Activated CD8-positive, alpha-beta T cell treated with anti-CD3 and anti-CD28 coated beads for 36 hours (primary cell): ENCODE measurements at places on chromosomes 16 and 17.

- peak; percentile 42 for DNase-seq
- no peaks in the 10 kb centered on the region for H3K36me3 ChIP-seq
- peaks cover 18% of the 10 kb centered on the region for H3K4me1 ChIP-seq
- H3K27ac ChIP-seq = no peak overlapping the region
- H3K4me3 ChIP-seq = no peak overlapping the region
- peaks cover 3% of the 10 kb centered on the region for H3K27me3 ChIP-seq
Measured at GRCh38 chr16:56898847-56899246, 33.1 kb upstream of the HERPUD1 start.

DNA sequence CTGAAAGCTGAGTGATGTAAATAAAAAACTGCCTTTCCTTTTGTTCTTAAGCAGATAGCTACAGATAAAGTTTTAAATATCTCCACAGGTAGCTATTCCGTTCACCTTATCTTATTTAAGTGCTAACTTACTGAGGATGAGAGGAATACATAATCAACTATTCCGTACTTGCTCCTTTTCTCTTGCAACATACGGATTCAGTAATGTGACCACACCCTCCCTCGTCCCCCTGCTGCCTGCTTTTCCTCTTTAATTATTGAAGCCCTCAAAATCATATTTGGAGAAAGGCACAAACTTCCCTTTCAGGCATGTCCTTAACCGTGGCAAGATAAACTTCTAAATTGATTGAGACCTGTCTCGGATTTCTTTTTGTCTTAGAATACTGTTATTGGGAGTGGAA lies 101.4 kb downstream of the MAP2K4 start:
- H3K27ac ChIP-seq = no peak overlapping the region
- no peaks in the 10 kb centered on the region for H3K27me3 ChIP-seq
- peaks cover 56% of the 10 kb centered on the region for H3K36me3 ChIP-seq
- no peaks in the 10 kb centered on the region for H3K4me1 ChIP-seq
- H3K4me3 ChIP-seq = no peak overlapping the region
- no peak for DNase-seq

GRCh38 chr17:1767358-1767757 lies 5.5 kb downstream of the SERPINF1 start:
- peaks cover 3% of the 10 kb centered on the region for H3K36me3 ChIP-seq
- H3K4me3 ChIP-seq = no peak overlapping the region
- peaks cover 47% of the 10 kb centered on the region for H3K4me1 ChIP-seq
- DNase-seq = no peak

DNA sequence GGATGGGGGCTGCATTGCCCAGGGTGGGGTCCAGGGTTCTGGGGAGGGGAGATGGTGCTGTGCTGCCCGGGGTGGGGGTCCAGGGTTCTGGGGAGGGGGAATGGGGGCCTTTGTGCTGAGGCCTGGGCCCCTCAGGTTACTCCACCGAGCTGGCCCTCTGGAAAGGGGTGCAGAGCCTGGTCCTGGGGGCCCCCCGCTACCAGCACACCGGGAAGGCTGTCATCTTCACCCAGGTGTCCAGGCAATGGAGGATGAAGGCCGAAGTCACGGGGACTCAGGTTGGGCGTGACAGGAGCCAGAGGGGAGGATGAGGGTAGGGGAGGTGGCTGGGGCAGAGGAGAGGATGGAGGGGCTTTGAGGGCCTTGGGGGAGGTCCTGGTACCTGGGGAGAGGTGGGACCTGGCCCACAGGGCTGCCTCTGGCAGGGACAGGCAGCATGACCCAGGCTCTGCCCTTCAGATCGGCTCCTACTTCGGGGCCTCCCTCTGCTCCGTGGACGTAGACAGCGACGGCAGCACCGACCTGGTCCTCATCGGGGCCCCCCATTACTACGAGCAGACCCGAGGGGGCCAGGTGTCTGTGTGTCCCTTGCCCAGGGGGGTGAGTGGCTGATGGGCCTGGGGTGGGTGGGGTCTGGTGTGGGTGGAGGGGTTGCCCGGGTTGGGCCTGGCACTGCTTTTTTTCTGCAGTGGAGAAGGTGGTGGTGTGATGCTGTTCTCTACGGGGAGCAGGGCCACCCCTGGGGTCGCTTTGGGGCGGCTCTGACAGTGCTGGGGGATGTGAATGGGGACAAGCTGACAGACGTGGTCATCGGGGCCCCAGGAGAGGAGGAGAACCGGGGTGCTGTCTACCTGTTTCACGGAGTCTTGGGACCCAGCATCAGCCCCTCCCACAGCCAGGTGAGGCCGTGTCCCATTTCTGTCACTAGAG lies 7.8 kb downstream of the ITGAX start:
- H3K27ac ChIP-seq = no peak overlapping the region
- DNase-seq = no peak
- no peaks in the 10 kb centered on the region for H3K27me3 ChIP-seq
- H3K36me3 ChIP-seq = no peaks in the 10 kb centered on the region

DNA sequence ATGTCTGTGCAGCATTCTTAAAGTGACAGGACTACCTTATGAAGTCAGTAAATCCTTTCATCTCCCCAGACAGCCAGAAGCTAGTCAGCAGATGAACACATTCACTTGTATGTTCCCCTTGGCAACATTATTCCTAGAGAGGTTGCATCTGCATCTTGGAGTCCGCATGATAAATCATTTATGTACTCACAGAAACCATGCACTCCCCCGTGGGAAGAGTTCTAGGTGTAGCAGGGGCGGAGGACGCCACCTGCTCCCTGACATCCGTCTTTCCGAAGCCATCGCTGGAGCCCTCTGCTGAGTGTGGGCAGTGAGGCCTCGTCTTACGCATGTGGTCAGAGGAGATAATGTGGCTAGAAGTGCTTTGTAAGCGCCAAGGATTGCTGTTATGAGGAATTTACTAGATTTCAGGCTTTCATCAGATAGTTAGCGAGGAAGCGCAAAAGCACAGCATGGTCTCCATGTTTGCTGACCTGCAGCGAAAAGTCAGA lies 144.5 kb downstream of the RPTOR start:
- H3K27me3 ChIP-seq = no peaks in the 10 kb centered on the region
- peaks cover 5% of the 10 kb centered on the region for H3K36me3 ChIP-seq
- DNase-seq = no peak
- H3K4me3 ChIP-seq = no peak overlapping the region
- peaks cover 17% of the 10 kb centered on the region for H3K4me1 ChIP-seq

- H3K36me3 ChIP-seq = no peaks in the 10 kb centered on the region
- no peaks in the 10 kb centered on the region for H3K4me1 ChIP-seq
- no peak overlapping the region for H3K4me3 ChIP-seq
- H3K27ac ChIP-seq = no peak overlapping the region
- no peak for DNase-seq
Measured at GRCh38 chr16:25228372-25228771, 11.6 kb downstream of the AQP8 start.

DNA sequence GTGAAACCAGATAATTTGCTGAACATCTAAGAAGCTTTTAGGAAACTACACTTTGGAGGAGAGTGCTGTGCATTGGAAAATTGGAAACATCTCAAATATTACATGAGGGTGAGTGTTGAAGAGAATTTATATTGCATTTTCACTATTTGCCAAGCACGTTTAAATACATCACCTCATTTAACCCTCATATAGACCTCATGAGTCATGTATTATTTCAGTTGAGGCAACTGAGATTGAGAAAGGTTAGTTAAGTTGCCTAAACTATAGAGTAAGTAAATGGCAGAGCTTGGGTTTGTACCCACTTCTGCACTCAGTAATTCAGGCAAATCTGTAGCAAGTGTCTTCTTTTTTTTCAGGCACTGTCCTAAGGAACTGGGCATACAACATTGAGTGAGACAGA lies 3.7 kb upstream of the NLK start:
- no peak overlapping the region for H3K4me3 ChIP-seq
- H3K27me3 ChIP-seq = no peaks in the 10 kb centered on the region
- H3K27ac ChIP-seq = no peak overlapping the region

- H3K4me3 ChIP-seq = no peak overlapping the region
- peaks cover 48% of the 10 kb centered on the region for H3K4me1 ChIP-seq
- no peaks in the 10 kb centered on the region for H3K27me3 ChIP-seq
- no peak for DNase-seq
Measured at GRCh38 chr17:48451489-48451888, 21.5 kb upstream of the SKAP1 start.

DNA sequence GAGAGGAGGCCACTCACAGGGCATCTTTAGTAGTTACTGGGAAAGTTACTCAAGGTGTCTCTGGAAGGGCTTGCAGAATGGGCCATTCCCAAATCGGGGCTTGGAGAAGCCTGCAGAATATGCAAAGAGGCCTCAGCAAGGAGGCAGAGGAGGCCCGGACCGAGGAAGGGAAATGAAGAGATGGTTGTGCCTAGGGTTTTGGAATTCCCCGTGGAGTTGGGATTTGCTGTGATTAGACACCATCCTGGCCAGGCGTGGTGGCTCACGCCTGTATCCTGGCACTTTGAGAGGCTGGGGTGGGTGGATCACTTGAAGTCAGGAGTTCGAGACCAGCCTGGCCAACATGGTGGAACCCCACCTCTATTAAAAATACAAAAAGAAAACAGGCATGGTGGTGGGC lies 193.0 kb downstream of the IRF8 start:
- H3K27ac ChIP-seq = no peak overlapping the region
- H3K4me3 ChIP-seq = no peak overlapping the region
- H3K27me3 ChIP-seq = no peaks in the 10 kb centered on the region
- peaks cover 2% of the 10 kb centered on the region for H3K4me1 ChIP-seq
- no peaks in the 10 kb centered on the region for H3K36me3 ChIP-seq
- no peak for DNase-seq

DNA sequence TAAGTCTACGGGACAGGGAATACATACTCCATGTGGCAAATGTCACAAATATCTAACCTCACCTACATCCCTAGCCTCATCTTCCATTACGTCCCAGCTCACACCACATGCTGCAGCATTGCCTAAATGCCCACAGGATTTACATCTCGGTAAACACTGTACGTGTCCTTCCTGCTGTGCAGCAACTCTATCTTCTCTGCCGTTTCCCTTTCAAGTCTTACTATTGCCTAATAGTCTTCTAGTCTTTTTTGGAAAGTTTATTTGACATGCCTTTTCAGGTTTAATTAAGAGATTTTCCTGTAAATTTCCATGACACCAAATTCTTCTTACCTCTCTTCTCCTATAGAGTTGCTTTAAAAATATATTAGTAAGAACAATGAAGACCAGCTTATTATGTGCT lies 120.5 kb downstream of the HS3ST4 start:
- no peaks in the 10 kb centered on the region for H3K36me3 ChIP-seq
- no peak overlapping the region for H3K4me3 ChIP-seq
- H3K27me3 ChIP-seq = peaks cover 12% of the 10 kb centered on the region
- no peak overlapping the region for H3K27ac ChIP-seq
- DNase-seq = no peak

GRCh38 chr16:86714166-86714565 lies 135.8 kb downstream of the FOXL1 start:
- no peaks in the 10 kb centered on the region for H3K4me1 ChIP-seq
- H3K4me3 ChIP-seq = no peak overlapping the region
- H3K27ac ChIP-seq = no peak overlapping the region
- no peak for DNase-seq
- peaks cover 5% of the 10 kb centered on the region for H3K27me3 ChIP-seq

DNA sequence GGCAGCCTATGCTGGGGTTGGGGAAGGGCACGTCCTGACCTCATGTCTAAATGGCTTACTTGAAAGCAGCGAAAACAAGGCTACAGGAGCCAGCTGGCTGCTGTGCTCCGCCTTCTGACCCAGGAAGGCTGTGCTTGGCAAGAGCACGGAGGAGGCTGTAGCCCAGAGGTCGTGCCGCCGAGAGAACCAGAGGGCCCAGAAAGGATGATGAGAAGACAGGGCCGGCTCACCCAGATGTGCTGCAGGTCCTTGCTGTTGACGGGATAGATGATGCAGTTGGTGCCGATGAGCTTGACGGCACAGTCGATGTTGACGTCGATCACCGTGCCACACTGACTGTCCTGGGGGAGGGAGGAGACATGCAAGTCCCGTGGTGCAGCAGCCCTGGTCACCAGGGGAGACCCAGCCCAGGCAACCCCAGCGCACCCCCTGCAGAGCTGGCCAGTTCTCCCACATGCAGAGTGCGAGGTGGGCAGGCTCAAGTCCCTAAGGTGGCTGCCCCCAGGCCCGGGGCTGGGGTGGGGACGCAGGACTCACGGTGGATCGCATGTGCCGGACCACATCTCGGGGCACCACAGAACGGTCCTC lies 20.7 kb downstream of the SPHK1 start:
- no peak for DNase-seq
- no peak overlapping the region for H3K27ac ChIP-seq
- H3K36me3 ChIP-seq = peaks cover 21% of the 10 kb centered on the region
- H3K4me1 ChIP-seq = peaks cover 4% of the 10 kb centered on the region
- H3K27me3 ChIP-seq = no peaks in the 10 kb centered on the region

GRCh38 chr16:65012357-65012756 lies 109.5 kb downstream of the CDH11 start:
- no peaks in the 10 kb centered on the region for H3K4me1 ChIP-seq
- no peaks in the 10 kb centered on the region for H3K36me3 ChIP-seq
- no peak for DNase-seq
- H3K27ac ChIP-seq = no peak overlapping the region
- no peaks in the 10 kb centered on the region for H3K27me3 ChIP-seq

DNA sequence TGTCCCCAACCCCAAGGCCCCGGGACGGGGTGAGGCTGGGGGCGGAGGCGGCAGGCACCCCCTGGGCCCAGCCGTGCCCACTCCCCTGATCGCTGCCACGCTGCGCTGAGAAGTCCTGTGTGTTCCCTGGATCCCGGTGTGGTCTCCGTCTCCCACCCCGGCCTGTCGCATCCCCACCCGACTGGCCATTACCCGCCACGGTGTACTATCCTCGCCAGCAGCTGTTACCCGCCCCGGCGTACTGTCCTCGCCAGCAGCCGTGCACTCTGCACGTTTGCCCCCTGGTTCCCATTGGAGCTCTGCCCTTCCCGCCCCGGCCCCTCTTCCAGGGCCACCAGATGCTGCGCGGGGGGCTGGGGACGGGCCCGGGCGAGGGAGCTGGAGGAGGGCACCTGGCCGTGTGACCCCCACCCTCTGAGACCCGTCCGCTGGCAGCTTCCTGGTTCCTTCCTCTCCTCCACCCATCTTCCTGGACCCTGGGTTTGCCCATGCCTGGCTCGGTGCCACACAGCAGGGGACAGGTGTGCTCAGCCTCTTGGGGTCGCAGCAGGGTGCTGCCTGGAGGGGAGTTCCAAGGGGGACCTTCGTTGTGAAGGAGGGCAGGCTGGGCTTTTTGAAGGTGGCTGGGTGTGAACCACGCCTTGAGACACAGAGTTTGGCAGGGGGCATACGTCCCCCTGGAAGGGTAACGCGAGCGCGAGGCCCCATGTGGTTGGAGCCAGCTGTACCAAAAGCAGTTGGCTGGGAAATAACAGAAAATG lies 19.7 kb downstream of the BAHCC1 start:
- no peak overlapping the region for H3K27ac ChIP-seq
- no peak overlapping the region for H3K4me3 ChIP-seq
- no peak for DNase-seq
- H3K27me3 ChIP-seq = no peaks in the 10 kb centered on the region
- H3K4me1 ChIP-seq = peaks cover 19% of the 10 kb centered on the region

GRCh38 chr17:54085020-54085419 lies 262.3 kb downstream of the KIF2B start:
- H3K4me3 ChIP-seq = no peak overlapping the region
- no peaks in the 10 kb centered on the region for H3K36me3 ChIP-seq
- H3K27me3 ChIP-seq = no peaks in the 10 kb centered on the region
- DNase-seq = no peak
- no peak overlapping the region for H3K27ac ChIP-seq

GRCh38 chr17:2982854-2983253 lies 80.6 kb downstream of the OR1D5 start:
- no peak for DNase-seq
- no peak overlapping the region for H3K4me3 ChIP-seq
- H3K27ac ChIP-seq = no peak overlapping the region
- H3K4me1 ChIP-seq = no peaks in the 10 kb centered on the region
- no peaks in the 10 kb centered on the region for H3K36me3 ChIP-seq
- H3K27me3 ChIP-seq = no peaks in the 10 kb centered on the region
